ENCODE measurements at places on chromosomes 2 and 18.

DNA sequence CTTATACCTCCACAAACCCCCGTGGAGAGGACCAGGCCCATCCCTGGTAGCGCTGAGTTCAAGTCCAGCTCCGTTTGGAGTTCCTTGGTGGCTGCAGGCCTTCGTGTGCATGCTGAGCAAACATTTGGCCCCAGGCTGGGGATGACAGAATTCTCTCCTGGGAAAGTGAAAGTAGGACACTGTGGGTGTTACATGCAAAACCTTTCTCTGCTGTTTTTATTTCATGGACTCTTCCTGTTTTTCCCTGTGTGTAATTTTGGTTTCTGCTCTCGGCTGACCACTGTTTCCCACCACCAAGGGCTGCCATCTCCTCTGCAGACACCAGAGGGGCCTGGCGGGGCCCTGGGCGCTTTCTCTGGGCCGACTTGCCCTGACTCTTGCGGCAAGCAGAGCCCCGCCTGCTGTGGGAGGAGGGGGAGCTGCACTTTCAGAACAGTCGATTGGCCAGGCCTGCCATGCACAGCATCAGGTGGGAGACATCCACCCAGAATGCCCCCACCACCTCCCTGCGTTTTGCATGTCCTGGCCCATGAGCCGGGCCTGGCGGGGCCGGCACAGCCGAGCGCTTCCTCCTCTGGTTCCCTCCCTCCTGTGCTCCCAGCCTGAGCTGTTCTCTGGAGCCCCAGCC lies 102.4 kb downstream of the CABLES1 start:
- DNase-seq: peak; percentile 60

DNA sequence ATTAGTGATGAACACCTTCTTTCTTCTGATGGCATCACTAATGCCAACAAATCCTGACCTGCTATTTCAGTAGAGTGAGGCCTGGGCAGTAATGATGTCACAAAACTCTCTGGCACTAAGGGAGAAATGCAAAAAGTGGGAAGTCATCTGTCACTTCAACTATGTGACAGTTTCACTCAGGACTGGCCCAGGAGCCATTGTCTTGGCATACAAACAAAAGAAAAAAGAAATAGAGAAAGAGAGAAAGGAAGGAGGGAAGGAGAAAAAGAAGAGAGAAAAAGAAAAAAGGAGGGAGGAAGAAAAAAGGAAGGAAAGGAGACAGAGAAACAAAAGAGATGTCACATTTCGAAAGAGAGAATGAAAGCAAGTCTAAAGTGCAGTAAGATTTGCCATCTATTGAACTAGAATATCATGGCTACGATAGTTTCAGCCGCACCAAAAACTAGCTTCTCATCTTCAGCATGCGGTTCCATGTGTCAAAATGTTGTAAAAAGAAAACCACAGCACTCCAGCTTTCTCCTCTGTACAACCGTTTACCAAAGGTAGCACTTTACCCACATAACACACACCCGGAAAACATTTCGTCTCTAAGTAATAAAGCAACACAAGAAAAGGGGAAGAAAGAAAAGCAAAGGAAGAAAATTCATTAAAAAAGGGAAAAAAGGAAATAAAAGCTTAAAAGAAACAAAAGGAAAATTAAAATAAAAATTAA lies 50.1 kb downstream of the CD226 start:
- no peak for DNase-seq

GRCh38 chr2:158498043-158498748 lies 41.4 kb downstream of the PKP4 start:
- DNase-seq: no peak

GRCh38 chr18:46531482-46531881 lies 125.5 kb downstream of the LOXHD1 start:
- DNase-seq: no peak

GRCh38 chr2:119860924-119861323 lies 101.2 kb downstream of the PTPN4 start:
- no peak for DNase-seq

DNA sequence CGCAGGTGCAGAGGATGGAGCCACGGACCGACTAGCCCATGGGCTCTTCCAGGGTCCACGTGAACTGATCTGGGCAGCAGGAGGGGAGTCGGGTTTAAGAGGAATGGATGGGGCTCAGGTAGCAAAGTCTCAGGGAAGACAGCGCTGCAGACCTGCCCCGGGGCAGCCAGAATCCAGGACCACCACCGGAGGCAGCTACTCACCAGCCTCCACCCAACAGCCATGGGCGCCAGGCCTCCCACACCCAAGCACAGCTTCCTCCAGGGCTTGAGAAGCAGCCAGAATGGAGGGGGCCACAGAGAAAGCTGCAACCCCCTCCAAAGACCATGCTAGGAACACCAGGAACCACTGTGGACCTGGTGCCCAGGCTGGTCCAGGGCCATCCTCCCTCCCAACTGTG lies 164.3 kb downstream of the TWIST2 start:
- DNase-seq: no peak

DNA sequence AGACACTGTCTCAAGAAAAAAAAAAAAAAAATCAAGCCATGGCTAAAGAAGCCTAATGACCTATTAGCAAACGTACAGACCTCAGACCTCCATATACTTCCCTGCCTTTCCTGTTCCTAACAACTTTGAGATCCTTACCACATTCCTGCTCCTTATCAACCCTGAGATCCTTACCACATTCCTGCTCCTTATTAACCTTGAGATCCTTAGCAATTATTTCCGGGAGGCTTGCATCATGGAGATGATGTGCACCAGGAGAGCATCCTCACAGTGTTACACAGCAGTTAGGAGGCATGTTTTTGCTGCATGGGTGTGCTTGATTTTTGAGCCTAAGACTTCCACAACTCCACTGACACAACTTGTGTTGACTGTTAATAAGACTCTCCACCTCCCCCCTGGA lies 54.6 kb upstream of the RASGRP3 start:
- DNase-seq: no peak

DNA sequence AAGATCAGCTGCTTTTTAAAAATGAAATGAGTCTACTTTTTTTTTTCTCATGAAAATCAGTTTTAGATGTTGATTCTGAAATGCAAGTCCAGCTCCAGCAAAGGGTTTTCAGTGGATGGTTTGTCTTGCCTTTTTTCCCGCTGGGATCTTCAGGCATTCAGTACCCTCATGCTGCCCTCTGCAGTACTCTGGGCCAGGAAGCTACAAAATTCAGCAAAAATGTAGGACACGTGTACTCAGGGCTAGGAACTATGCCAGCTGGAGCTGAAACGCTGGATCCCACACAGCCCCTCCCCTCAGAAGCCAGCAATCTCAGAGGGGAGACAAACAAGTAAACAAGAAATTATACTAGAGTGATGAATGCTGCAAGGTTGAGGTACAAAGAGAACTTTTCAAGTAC lies 97.3 kb downstream of the MMADHC start:
- peak; percentile 43 for DNase-seq

GRCh38 chr2:8028981-8029380 lies 652.9 kb upstream of the ID2 start:
- DNase-seq: no peak

DNA sequence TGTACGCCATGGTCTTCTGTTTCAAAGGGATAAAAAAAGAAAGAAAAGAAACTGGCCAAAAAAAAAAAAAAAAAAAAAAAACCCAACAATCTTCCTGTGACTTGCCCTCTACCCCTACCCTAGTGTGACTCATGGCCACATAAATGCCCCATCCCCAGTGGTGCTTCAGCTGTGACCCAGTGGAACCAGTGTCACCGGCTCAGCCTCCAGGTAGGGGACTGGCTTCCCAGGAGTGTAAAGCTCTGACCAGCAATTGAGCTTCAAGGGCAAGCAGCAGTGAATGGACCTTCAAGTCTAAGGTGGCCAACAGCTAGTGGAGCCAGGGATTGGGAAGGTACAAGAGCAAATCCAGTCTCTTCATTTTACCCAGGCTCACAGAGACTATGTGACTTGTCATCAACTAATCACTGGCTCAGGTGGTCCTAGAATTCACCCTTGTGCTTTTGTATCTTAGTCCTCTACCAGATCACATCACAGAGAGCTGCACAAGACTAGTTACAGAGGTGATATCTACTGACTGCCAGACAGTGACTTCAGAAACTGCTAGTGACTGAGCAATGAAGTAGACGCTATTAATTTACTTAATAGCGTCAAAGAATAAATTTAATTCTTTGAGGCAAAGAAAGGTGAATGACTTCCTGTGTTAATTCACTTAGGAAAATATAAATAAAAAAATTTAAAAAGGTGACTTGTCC lies 1.3 kb upstream of the TGFBRAP1 start:
- DNase-seq: no peak
